Bronchial epithelial cell (primary cell): ENCODE measurements at places on chromosomes 7 and 10.

GRCh38 chr10:132981746-132982145, 39.4 kb upstream of the CFAP46 start:
- DNase-seq = no peak

DNA sequence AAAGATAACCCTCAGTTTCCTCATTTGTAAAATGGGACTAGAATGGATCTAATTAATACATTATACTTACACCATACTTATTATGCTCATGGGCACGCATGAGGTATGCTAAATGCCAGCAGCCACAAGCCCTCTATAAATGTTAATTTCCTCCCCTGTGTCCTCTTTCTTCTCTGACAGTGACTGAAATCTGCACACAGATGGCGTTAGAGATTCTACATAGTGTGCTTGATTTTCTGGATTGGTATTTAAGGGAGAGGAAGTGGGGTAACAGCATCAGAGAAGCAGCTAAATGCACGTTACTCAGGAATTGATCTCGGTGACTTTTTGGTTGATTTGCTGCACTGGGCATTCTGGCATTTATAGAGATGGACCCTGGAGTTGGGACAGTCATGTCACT, 568.5 kb downstream of the CALN1 start:
- DNase-seq = no peak

DNA sequence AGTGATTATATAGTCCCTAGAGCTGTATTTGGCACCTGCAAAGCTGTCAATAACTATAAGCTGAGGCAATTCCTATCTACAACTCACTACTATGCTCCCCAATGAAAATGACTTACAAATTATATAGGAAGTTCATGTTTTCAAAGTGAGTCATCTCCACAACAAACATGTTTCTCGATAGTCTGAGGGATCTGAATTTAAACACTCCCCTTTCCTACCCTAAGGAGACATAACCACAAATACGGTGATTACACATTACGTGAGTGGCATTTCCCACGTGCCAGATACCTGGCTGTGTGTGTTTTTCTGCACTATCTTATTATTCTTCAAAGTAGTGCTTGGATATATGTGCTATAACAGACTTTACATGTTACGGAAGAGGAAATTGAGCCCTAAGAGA, 122.5 kb upstream of the C1QL3 start:
- DNase-seq = peak; percentile 97

DNA sequence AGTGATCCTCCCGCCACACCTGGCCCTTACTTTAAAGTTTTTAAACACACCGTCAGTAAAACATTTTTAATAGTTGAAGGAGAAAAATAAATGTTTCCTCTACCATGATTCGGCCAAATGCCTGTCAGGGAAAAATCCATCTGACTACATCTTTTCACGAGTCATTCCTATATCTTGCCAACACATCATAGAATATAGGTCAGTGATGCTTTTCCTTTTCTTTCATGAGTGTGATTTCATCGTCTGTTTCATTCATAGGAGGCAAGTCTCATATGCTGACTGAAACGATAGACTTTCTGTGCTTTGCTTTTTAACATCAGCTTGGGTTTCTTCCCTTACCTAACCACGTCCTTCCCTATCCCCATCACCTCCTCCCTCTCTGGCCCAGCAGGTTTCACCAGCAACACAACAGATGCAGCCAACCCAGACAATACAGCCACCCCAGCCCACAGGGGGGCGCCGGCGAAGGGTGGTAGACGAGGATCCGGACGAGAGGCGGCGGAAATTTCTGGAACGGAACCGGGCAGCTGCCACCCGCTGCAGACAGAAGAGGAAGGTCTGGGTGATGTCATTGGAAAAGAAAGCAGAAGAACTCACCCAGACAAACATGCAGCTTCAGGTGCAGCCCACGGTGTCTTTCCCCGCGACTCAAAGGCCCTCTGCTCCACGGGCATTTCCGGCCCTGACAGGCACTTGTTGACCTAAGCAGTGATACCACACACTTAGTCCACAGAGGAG, 149.2 kb downstream of the TRIL start:
- DNase-seq = peak; percentile 69

GRCh38 chr10:114058297-114058696, 14.6 kb downstream of the ADRB1 start:
- peak; percentile 87 for DNase-seq

GRCh38 chr10:91520661-91521060, 110.5 kb downstream of the HECTD2 start:
- DNase-seq = no peak

DNA sequence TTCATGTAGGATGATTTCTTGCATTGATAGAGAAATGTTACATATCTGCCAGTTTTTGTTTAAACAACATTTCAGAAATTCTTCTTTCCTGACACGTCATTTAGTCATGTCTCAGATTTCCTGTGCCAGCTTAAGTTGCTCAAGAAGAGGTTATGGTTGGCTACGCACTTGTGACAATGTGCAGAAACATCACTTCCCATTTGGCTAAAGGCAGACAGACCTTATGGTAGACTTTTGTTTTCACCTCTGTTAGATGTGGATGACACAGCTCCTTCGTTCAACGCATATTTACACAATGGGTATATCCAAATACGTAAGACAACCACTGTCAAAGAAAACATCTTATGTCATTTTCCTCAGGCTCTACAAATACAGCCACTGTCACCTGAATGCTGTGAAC, 125.8 kb downstream of the DOCK4 start:
- peak; percentile 97 for DNase-seq

GRCh38 chr7:111329367-111330234, 232.7 kb downstream of the IMMP2L start:
- DNase-seq = peak; percentile 20

DNA sequence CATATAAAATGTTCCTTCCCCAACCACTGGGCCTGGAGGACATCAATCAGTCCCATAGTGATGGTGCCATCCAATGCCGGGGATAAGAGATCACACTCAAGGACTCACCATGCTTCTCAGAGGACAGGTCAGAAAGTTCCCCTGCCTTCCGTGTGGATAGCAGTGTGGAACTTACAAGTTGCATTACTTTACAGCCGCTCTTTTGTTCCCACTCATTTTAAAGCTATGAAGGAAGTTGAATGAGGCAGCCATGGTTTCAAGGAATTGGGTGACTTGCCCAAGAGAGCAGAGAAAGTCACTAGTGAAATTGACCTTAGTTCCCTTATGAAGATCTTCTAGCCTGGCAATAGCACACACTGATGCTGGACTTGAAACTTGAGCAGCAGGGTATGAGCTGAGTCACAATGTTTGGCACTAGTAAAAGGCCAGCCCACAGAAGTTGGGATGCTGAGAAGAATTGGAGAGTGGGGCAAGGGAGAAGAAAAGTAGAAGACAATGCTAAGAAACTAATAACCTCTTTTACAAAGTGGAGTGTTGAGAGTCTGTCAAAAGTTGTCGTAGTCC, 78.7 kb downstream of the CXCL12 start:
- DNase-seq = peak; percentile 6

- no peak for DNase-seq
Observed at GRCh38 chr7:109579901-109580300, 1010.2 kb downstream of the DNAJB9 start.

DNA sequence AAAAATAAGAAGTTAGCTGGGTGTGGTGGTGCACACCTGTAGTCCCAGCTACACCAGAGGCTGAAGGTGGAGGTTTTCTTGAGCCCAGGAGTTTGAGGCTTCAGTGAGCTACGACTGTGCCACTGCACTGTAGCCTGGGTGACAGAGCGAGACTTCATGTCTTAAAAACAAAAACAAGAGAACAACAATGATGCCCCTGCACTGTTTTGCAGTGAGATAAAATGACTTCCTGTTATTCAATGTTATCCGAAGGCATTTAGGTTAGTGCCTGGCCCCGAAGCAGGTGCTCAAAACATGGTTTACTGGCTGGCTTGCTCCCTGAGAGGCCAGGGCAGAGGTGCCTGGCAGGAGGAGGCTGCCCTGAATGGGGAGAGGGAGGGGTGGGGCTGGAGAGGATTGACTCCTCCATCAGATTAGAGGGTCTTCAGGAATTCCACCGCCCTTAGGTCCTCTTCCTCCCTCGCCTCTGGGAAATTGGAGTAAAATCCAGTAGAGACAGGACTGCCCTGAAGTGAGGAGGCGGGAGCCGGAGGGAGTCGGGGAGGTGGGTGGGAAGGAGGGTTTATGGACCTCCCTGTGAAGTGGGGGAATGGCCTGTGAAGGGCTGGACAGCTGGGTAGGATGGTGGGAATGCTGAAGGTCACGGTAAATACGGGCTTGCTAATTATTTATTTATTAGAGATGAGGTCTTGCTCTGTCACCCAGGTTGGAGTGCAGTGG, 6.8 kb upstream of the CLDN4 start:
- DNase-seq = no peak

GRCh38 chr7:78101076-78101475, 302.5 kb downstream of the PHTF2 start:
- DNase-seq = no peak

DNA sequence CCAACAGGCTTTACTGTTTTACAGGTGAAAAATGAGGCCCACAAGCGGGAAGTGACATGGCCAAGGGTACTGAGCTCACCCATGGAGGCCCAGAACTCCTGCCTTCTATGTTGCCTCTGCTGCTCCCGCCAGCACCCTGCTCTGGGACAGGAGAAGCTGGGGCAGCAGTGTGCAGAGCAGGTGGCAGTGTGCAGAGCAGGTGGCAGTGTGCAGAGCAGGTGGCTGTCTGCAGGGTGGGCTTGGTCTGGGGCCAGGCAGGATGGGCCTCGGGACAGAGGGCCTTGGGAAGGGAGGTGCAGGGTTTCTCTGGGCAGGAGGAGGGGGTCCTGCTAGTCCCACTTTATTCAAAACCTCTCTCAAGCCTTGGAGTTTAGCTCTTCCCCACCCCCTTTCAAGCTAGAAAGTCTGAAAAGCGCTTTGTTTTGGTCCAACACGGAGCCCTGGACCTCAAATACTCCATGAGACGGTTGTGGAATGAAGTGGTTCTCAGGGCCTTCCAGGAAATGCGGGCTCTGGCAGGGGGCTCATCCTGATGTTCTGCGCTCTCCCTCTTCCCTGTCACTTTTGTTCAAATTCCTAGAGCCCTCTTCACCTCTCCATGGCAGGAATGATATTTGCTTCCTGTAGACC, 26.8 kb downstream of the TSPAN15 start:
- DNase-seq = no peak

GRCh38 chr7:31023877-31024276, 28.2 kb upstream of the ADCYAP1R1 start:
- no peak for DNase-seq

- DNase-seq = peak; percentile 88
Observed at GRCh38 chr7:27442455-27442854, 199.9 kb downstream of the EVX1 start.

GRCh38 chr7:99928994-99929729, at the start of gene GJC3:
TSS of gene GJC3 (minus strand) at chr7:99929620. CDS start at chr7:99929620, 0 bp downstream.
- peak; percentile 55 for DNase-seq

- DNase-seq = no peak
Observed at GRCh38 chr7:64869912-64870562, 33.0 kb upstream of the ZNF273 start.

- DNase-seq = no peak
Observed at GRCh38 chr10:124911124-124912067, 30.5 kb upstream of the ZRANB1 start.

DNA sequence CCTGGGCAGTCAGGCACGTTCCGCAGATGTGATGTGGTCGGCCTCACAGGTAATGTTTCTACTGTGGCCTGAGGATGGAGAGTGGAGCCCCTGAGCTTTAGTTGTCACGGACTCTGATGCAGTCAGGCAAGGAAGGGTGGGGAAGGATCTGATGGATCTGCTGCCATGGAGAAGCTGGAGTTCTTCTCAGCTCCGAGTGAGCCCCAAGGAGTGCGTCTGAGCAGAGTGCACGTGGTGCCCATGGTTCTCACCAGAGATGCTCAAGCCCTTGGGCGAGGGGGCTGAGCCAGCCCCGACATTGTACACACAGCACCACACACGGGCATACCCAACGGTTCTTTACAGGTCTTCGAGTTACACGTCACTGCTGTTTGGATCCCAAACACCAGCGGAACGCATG, 192.5 kb downstream of the EBF3 start:
- DNase-seq = no peak

GRCh38 chr7:27652518-27652917, 10.2 kb downstream of the HIBADH start:
- DNase-seq = no peak

- DNase-seq = no peak
Observed at GRCh38 chr10:98528805-98529183, 82.1 kb upstream of the HPS1 start.

DNA sequence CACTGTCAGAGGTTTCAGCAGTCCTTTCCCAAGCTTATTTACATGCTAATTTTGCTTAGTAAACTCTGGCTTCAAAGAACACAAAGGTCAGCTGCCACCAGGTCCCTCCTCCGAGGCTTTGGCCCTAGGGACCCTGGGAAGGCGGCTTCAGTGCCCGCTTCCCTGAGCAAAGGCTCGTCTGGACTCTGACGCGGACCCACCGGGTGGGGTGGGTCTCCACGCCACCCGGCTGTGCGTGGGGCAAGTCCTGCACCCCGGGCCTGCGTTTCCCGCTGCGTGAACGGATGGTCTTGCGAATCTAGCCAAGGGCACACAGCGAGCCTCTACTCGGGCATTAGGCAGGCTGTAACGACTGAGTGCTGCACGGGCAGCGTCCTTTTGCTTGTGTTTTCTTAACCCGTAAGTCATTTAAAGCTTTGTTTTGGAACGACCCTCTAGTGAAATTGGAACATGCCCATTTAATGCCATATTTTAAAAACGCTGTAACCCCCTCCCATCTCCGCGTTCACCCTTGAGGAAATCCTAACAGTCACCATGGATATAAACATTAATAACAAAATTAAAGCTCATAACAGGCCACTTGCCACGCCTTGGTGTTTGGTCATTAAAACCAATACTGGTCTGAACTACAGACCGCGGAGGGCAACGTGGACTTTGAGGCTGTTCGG, 828 bp downstream of the BNIP3 start:
- no peak for DNase-seq

- DNase-seq = no peak
Observed at GRCh38 chr10:88193018-88193417, 329.6 kb downstream of the PTEN start.

- DNase-seq = no peak
Observed at GRCh38 chr7:7821517-7821916, 103.1 kb upstream of the RPA3 start.

DNA sequence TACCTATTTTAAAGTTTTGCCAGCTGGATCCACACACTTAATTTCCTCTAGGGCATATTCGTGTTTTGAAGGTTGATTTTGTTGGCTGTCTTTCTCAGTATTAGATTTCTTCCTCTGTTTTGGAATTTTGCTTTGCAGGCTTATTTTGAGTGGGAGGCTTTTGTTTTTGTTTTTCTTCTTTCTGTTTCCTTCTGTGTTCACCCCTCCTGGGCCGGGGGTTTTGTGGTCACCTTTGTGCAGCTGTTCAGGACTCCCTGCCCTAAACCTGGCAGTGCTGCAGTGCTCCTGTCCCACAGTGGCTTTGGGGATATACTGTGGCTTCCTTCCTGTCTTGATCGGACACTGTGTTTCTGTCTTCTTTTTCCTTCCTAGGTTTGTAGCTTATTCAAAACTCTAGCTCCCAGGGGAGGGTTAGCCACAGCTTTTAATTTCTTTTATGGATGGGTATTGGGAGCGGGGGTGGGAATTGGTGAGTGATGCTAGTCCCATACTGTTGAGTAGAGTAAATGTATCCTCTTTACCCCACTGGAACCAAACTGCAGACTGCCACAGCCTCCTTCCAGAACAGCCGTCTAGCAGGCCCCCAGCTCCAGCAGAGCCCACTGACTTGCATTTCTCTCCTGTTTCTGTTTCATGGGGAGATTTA, 228.7 kb upstream of the FZD8 start:
- DNase-seq = no peak

GRCh38 chr7:100603726-100604027, 1.5 kb downstream of the PCOLCE start:
- DNase-seq = no peak
